ENCODE measurements at places on chromosomes 6 and 20. TPM values are rescaled to one million over a fixed set of nuclear protein-coding genes. Genes with fewer than 3 reads are reported as not detected.

GRCh38 chr20:50332491-50332980 is 141.9 kb downstream of the CEBPB start:
- no peak for DNase-seq

The C20orf96 gene
- total RNA-seq = 1.4 TPM

The CRYBG1 gene
- total RNA-seq = 74.4 TPM

The PARD6B gene
- total RNA-seq = 5.5 TPM

- DNase-seq = no peak
These were observed 6.1 kb upstream of the NSFL1C start for GRCh38 chr20:1472556-1473245.

The RPS10 gene
- 3,560 TPM for total RNA-seq

The TPBG gene
- 68.2 TPM for total RNA-seq

GRCh38 chr6:74431873-74432580 is 736.0 kb downstream of the CD109 start:
- no peak for DNase-seq

Data from RPMI7951 (cell line).